Muscle of arm (tissue), 14 donors: ENCODE measurements at places on chromosomes 2 and 18. TPM values are rescaled to one million over a fixed set of nuclear protein-coding genes. Genes with fewer than 3 reads are reported as not detected.
A peak's percentile ranks its signal among the peaks of the same experiment; 100 is the strongest.

The PNO1 gene
- 16.2 TPM for polyA plus RNA-seq

The STEAP3 gene
- 22.8 TPM for polyA plus RNA-seq

The PJVK gene
- 8.4 TPM for polyA plus RNA-seq

The WNT6 gene
- polyA plus RNA-seq, result not detected

The KCTD1 gene
- polyA plus RNA-seq, result 11.6 TPM

The FOXI3 gene
- not detected for polyA plus RNA-seq

DNA sequence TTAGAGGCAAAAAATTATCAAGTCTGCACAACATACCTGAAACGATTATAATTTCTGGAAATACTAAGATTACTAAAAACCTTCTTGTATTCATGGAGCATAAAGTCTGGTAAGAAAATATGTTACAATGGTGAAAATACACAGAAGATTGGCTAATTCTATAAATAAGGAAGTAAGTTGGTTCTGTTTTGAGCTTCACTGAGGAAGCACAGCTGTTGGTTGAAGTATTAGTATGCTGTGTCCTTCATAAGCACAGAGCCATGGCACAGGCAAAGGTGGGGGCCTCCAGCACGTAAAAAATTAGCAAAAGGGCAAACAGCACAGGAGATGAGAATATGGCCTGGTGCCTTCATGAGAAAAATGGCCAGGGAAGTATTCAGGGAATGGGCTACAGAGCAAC, 40.4 kb upstream of the ANKRD62 start:
- no peak for DNase-seq

GRCh38 chr2:216911886-216912285, 52.0 kb upstream of the TNP1 start:
- DNase-seq, result no peak

GRCh38 chr2:164456619-164457018, 164.7 kb downstream of the GRB14 start:
- no peak for DNase-seq

DNA sequence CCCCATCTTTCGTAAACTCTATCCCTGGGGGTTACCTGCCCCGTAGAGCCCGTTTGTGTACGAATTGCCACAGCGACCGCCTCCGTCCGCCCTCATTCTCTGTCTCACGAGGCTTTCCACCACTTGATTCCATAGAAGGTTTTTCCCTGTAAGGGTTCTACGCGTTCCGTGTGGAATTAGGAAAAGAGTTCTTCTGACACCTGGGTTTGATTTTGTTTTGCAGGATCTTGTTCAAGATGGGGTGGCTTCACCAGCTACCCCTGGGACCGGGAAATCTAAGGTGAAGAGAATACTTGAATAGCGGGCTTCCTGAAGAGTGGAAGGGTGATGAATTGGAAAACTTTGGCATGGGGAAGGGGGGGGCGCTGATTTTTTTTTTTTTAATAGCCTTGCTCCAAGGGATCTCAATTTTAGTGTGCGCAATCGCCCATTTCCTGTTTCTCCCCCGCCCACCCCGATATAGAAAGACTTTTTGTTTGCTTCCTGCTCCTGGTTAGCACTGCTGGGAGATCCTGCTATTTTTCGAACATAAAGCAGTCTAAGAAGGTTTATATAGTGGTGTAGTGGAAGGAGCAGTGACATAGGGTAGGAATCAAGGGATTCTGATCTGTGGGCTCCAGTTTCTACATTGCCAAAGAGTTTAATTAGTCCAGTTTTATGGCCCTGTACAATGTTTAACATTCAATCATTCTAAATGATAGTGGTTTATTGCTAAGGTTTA, 564 bp downstream of the GCC2 start:
- DNase-seq, result peak; percentile 57

DNA sequence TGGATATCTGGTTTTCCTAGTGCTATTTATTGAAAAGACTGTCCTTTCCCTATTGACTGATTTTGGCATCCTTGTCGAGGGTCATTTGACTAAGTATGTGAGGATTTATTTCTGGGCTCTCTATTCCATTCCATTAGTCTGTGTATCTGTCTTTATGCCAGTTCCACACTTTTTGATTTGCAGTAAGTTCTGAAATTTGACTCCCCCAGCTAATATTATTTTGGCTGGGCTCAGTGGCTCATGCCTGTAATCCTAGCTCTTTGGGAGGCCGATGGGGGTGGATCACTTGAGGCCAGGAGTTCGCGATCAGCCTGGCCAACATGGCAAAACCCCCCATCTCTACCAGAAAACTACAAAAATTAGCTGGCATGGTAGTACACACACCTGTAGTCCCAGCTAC, 46.8 kb upstream of the GAREM2 start:
- DNase-seq, result no peak

- DNase-seq, result no peak
Measured at GRCh38 chr2:239488125-239488524, 87.3 kb upstream of the HDAC4 start.

- DNase-seq, result no peak
Measured at GRCh38 chr18:13568443-13569392, 157.6 kb downstream of the FAM210A start.

- DNase-seq, result no peak
Measured at GRCh38 chr2:43255296-43255910, 29.0 kb upstream of the ZFP36L2 start.
